Hepatocyte (in vitro differentiated cells): ENCODE measurements at places on chromosomes 1 and 21.

DNA sequence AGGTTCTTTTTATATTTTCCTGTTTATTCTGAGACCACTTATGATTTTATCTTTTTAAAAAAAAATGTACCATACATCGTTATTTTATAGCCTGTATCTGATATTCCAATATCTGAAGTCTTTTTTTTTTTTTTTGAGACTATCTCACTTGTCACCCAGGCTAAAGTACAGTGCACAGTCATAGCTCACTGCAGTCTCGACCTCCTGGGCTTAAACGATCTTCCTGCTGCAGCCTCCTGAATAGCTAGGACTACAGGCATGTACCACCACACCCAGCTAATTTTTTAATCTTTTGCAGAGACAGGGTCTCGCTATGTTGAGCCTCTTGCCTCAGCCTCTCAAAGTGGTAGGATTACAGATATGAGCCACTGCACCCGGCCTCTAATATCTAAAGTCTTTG lies 25.1 kb downstream of the BCAR3 start:
- no peak for DNase-seq

- DNase-seq: no peak
Measured at GRCh38 chr21:38380481-38381137, 117.7 kb downstream of the ERG start.

DNA sequence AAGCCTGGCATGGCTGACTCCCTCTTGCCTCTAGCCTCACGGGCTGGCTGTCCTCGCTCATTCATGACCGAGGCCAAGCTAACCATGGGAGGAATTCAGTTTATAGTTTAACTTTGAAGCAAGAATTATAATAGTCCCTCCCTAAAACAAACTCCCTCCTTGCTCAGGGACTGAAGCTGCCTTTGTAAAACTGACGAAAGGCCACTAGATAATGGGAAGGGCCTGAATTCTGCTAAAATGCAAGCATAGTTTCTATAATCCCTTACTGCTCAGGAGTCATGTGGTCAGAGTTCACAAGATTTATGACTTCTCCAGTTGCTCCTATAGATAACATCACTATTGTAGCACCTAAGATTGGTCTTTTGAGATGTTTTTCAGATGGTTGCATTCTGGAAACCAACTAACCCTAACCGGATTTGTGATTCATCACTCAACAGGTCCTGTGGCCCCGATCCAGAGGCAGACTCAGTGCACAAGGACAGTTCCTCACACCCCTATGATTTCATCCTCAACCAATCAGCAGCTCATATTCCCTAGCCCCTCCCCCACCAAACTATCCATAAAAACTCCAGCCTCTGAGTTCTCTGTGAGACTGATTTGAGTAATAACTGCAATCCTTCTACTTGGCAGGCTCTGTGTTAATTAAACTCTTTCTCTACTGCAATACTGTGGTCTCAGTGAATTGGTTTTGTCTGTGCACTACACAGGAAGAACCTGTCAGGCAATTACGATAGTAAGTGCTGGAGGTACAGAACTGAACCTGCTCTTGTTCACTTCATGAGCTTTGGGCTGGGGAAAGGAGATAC lies 26.4 kb downstream of the HHIPL2 start:
- DNase-seq: peak; percentile 55

DNA sequence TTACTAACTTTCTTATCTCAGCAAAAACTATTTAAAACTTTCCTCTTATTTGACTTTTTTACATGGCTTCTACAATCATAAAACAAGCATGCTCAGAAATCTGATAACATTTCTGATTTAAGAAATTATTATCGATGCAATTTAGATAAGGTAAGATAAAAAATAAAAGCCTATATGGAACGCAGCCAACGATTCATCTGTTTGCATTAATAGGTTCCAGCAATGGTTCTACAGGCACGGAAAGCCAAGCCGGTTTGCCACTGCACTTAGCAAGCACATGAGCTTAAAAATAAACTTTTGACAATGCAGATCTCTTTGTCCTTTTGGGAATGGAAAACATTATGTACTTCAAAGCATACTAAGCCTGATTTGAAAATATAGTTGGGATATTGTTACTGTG lies 77.5 kb upstream of the KCNK2 start:
- DNase-seq: peak; percentile 37

- peak; percentile 80 for DNase-seq
Measured at GRCh38 chr1:203692565-203693470, 66.2 kb downstream of the ATP2B4 start.

GRCh38 chr1:4027008-4027407 lies 126.9 kb upstream of the C1orf174 start:
- no peak for DNase-seq

DNA sequence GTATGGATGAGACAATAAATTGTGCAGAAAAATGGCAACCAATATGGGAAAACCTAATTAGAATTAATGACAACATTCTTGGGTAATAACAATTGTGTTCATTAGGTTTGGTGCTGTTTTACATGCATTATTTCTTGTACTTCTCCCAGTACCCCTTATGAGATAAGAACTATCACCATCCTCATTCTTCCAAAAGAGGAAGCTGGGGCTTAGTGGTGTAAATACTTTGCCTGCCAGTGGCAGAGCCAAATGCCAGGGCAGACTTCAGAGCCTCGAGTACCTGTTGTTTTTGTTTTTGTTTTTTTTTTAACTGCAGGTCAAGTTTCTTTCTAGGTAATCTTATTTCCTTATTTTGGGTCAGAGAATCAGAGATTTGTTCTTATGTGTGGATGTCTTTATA lies 206.4 kb downstream of the RHOU start:
- DNase-seq: no peak

- no peak for DNase-seq
Measured at GRCh38 chr1:116265931-116266863, 106.8 kb upstream of the ATP1A1 start.

DNA sequence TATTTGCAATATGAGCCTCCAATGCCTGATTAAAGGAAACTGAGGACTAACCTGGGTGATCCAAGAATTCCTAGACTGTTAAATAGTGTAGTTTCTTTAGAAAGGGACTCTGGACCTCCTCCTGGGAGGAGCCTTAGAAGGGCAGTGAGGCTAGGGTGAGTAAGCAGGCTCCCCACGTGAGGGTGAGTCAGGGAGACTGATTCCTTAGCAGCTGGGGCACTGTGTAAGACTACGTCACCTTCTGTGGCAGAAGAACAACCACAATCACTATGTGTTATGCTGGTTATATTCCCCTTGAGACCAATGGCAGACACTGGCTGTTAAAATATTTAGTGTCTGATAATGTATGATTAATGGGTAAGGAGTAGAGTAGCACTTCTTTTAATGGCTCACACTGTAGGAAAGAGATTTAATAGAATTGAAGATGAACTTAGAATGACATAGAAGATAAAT lies 53.3 kb upstream of the SYT14 start:
- peak; percentile 93 for DNase-seq

GRCh38 chr1:145997016-145997717 lies 788 bp upstream of the TXNIP start:
- DNase-seq: no peak

- peak; percentile 58 for DNase-seq
Measured at GRCh38 chr1:151199873-151200581, 1.7 kb downstream of the PIP5K1A start.

DNA sequence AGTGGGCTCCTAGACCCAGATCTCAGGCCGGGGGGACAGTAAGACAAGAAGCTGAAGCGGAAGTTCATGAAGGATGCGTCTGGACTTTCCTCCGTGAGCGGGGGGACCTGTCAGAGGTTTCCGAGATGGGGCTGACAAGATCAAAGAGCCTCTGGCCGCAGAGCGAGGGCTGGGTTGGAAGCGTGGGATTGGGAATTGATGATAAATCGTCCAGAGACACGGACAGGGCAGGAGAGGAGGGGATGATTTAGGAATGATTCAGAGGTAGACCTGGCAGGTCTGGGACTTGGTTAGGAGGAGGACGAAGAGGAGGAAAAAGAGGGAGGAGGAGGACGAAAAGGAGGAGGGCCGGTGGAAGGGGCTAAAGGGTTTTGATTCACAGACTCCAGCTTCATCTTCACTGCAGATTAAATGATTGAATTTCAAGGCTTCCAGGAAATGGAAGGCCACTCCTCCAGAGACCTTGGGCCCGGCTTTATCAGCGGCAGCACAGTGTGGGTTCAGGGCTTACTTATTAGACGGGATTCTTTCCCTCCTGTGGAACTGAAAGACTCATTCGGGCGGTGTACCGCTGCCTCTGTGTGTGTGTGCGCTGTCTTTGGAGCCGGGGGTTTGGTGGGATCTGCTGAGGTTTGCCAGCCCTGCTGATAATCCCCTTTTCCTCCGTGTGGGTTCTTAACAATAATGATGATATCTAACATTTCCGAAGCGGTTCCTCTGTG lies 85.7 kb upstream of the SLC45A1 start:
- peak; percentile 37 for DNase-seq

- DNase-seq: peak; percentile 36
Measured at GRCh38 chr1:230684146-230684545, 29.8 kb downstream of the AGT start.

GRCh38 chr1:150477733-150478132 lies 9.5 kb upstream of the TARS2 start:
- peak; percentile 39 for DNase-seq

DNA sequence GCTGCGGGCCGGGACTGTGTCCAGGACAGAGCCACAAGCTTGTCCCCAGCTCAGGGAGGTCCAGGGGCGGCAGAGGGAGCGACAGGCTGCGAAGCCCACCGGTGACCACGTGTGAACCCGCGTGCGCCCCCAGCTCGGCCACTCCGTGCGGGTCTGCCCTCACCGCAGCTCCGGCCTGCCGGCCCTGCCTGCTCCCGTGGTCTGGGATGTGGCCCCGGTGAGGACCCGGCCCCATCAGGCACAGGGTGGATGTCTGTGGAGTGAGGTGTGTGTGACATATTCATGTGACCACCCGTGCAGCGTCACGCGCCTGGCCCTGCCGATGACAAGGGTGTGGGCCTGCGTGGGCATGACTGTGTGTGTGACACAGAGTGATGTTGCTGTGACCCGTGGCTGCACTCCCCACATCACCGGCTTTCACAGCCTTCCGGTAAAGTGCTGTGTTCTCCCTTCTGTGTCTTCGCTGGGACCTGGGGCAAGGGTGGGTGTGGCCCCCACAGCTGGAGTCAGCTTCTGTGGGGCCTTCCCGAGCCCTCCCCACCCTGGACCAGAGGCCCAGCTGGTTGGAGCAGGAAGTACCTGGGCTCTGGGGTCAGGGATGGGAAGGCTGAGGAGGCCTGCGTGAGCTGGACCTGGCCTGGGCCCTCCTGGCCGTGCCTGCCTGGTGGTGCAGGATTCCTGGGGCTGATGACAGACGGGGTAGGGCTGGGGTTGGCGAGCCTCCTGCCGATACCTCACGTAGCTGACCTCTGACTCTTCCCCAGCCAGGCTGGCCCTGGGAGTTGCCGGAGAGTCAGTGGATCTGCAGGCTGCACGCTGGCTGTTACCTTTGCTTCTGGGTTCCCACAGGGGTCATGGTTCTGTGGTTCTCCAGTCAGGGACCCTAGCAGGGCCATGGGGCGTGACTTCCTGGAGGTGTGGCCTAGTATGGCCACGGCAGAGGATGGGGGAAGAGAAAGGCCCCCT lies 4.1 kb downstream of the RNF223 start:
- no peak for DNase-seq

GRCh38 chr1:197139169-197139568 lies 7.3 kb downstream of the ASPM start:
- DNase-seq: no peak

DNA sequence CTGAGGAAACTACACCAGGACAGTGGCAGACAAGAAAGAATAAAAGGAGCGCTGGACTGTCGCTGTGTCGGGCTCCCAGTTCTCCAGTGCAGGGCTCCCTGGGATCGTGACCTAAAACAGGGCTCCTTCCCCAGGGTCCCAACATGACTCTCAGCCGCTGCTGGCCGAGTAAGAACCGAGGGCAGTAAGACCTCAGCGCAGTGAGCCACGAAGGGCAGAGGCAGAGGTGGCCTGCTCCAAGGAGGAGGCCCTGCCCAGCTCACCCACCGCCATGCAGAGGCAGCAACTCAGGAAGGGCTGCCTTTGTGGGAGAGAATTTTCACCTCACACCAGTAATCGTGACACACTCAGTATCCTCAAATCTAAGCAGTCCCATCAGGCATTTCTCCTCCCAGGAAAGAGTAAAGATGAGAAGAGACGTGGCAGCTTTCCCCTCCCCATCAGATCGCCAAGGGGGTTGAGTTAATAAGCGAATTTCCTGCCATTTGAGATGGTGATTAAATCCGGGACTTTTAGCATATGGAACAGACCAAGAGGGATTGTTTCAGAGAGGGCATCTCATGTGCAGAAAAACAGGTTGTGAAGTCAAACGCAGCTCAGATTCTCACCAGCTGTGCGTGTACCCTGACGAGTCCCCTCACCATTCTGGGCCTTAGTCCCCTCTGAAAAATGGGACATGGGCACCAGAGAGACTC lies 19.8 kb upstream of the ARTN start:
- no peak for DNase-seq

DNA sequence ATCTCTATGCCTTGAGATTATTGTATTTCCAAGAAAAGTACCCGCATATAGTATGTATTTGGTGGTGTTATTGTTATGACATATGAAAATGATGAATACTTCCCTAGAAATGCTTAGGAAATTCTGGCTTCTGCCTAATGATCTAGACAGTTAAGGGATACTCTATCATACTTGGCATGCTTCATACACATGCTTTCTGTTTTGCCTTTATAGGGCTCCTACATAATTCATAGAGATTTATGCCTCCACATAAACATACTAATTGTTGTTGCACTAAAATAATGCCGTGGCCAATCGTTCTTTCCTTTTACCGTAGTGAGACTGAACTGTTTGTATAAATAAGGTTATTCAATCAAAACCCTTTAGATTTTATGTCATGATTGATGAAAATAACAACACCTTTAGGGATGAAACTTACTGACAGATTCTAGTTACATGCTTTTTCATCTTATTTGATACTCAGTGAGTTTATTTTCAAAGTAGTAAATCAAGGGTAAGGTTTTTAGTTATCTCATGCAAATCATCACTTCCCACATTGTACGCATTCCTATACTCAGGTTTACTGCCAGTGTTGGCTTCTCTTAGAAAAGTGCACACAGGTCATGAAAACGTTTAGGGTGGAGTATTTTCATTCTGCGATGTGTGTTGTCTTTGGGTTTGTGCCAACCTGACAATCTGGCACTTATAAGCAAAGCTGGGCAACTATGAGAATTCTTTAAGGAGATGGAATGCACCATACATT lies 40.5 kb upstream of the SCYL3 start:
- DNase-seq: no peak

DNA sequence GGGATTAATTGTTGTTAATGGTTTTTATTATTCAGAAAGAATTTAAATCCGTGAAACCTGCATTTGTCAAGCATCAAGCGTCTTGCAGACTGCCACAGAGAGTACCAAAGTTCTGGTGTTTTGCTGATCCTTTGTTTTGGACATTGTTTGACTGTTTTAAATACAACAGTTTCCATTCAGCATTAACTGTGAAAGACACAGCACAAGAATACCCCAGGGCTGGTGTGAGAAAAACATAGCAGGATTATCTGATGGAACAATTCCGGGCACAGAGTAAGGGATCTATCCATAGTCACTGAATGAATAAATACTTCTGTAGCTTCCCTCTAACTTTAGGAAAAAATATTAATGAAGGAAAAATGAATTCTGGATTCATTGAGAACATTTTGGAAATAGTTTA lies 202.3 kb downstream of the LTN1 start:
- no peak for DNase-seq
